ENCODE measurements at places on chromosomes 1 and 21. TPM values are rescaled to one million over a fixed set of nuclear protein-coding genes. Genes with fewer than 3 reads are reported as not detected.

DNA sequence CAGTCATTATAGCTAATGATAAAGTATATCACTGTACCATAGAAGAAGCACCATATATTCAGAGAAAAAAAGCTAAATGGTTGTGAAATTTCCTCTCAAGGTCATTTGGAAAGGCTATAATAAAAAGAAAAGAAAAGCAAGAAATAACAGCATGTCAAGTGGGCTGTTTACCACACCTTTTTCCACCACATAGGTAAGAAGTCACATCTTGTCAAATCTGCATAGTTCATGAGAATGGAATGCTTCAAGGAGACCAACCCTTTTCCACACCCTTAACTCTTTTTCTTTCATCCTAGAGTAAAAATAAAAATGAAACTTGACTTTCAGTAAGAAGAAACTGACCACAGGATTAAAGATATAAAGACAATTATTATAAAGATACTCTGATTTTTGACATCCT is 91.2 kb downstream of the ATP6V1G3 start:
- no peak for ATAC-seq

The OR6N1 gene
- total RNA-seq, result 0.81 TPM

The COL9A2 gene
- total RNA-seq, result 5.2 TPM

- no peak for ATAC-seq
These were observed 3.1 kb upstream of the SELENON start for GRCh38 chr1:25796811-25797458.

DNA sequence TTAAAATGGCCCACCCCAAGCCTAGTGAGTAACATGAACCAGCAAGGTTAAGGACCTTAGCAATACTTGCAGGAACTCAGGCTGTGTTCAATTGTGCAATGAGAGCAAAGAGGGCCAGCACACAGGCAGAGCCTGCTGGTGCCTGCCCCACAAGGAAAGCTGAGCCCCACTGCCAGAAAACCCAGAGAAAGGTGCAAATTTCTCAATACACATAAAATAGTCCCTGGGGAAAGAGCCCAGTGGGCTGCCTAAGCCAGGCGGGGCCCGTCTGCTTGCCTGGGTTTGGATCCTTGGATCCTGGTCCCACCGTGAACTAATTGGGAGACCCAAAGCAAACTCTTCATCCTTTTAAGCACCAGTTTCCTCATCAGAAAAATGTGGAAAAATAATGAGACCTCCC is 128.5 kb upstream of the CACNA1E start:
- no peak for ATAC-seq

DNA sequence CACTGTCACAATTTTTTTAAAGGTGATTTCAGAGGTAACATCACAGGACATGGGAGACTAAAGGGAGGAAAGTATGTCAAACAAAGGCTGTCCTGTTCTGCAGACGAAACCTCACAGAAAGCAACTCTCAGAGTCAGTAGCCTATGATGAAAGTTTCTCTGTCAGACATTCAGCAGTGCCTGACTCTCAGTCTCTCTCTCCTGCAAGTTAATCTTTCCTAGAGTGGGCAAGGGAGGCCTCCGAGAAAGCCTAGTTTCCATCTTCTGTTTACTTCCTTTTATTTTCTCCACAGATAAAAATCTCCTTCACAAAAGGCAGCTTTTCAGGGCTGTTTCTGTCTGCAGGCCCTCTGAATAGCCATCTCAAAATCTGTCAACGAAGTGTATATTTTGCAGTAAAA is 24.9 kb upstream of the FMO2 start:
- ATAC-seq, result no peak

DNA sequence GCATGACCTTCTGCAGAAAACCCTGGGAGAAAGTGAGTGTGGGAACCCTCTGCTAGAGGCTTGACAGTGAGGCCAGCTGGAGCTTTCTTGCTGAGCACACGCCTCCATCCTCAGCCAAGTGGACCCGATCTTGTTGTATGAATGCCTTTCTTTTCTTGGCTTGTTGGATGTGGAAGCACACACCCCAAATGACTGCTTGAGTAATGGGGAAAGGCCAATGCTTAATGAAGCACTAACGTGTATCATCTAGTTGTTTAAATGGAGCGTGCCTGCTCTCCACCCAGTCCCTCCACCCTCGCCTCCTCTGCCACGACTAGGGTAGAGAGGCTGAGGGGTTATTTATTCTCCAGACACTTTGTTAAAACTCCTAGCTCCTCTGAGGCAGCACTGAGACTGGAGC is 54.3 kb upstream of the IKBKE start:
- no peak for ATAC-seq

DNA sequence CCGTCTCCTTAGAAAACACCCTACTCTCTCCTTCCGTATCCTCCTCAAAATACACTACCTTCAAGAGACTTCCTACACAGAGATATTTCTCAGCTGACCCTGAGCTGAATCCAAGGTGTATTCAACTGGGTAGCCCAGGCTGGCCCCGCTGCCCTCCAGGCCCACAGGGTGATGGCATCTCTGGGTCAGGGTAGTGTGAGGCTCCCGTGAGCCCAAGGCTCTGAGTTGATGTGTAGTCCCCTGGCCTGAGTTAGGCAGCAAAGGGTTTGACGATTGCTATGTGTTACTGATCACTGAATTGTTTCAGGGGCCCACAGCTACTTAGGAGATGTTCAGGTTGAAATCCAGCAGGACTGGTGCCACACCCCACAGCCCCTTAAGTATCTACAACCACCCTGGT is 6.7 kb downstream of the INAVA start:
- no peak for ATAC-seq

DNA sequence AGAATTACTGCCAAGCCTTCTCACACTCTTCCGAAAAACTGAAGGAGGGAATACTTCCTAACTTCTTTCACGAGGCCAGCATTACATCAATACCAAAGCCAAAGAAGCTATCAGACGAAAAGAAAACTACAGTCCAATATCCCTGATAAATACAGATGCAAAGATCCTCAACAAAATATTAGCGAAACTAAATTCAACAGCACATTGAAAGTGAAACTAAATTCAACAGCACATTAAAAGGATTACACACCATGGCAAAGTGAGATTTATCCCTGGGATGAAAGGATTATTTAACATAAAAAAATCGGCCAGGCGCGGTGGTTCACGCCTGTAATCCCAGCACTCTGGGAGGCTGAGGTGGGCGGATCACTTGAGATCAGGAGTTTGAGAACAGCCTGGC is 176.8 kb downstream of the FAF1 start:
- no peak for ATAC-seq

The EPHB2 gene
- total RNA-seq, result 50.6 TPM

DNA sequence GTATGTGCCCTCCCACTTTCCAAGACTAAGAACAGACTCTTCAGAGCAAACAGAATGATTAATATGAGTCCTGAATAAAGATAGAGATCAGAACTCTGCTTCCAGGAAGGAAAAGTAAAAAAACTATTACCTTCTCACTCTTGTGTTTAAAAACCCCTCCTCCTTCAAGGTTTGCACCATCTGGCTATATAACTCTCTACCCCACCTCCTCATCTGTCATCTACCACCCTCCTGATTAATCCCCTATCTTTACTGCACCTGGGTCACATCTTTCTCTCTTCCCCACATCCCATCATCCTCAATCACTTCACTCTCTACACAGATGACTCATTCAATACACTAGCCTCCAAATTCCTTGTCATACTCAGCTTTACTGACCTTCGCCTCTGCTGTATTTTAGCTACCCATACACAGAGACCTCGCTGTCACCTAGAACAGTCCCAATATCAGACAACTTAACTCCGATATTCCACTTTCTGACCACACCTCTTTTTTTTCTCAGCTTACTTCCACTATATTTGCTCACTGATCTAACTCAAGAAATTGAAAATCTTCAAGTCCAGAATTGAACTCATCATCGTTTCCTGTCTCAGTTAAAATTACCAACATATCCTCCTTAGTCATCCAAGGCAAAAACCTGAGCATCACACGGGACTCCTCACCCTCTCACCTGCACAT is 3.7 kb downstream of the SCMH1 start:
- peak; percentile 37 for ATAC-seq

DNA sequence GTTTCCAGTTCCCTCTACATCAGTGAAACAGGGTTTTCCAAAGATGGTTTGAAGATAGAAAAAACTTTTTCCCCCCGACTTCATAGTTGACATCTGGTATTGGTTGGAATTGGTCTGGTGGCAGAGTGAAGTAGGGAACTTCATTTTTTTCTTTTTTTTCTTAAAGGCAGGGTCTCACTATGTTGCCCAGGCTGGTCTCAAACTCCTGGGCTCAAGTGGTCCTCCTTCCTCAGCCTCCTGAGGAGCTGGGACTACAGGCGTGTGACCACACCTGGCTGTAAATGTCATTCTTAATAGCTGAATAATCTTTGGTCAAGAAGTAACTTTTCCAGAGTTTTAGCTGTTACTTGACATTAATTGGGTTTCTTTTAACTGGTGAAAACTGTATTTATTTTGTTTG is 21.7 kb downstream of the ZBTB37 start:
- no peak for ATAC-seq

DNA sequence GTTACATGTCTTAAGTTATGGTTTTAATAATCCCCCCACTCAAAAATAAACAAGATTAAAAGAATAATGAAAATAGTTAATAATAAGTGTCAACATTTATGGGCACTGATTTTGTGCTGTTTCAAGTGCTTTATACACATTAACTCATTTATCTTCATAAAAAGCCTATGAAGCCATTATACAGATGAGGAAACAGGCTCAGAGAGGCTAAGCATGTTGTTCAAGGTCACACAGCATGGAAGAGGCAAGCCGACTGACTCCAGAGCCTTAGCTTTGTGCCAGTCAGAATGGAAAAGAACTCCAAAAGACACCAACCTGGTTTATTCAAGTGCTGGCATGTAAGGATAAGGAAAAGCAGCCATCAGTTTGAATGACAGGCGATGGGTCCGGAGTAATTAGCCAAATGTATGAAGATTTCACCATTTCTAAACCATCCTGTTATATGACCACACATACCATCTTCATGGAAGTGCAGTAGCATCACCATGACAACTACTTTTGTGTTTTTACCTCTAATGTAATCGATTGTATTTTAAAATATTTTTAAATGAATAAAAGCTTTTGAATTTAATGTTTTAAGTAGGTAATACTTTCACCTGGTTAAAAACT is 14.4 kb upstream of the ID3 start:
- no peak for ATAC-seq

DNA sequence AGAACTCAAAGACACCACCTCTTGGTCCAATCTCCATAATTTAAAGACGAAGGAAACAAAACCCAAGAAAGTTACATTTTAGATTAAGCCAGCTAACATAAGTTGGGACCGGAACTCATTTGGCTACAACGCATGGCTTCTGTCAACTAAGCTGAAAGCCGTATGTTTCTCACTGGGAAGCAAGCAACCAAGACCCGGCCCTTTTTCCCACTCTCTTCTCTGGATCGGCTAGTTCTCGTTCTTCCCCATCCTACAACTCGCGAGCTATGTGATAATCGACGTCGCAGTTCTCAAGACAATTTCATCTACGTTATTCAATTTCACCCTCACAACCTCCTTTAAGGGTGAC is 601 bp downstream of the CCT8 start:
- no peak for ATAC-seq

- ATAC-seq, result no peak
These were observed 1.4 kb downstream of the KRTAP10-7 start for GRCh38 chr21:44601596-44602462.

- no peak for ATAC-seq
These were observed 629 bp downstream of the RPS27 start for GRCh38 chr1:153991151-153991630.

GRCh38 chr1:29556657-29557056 is 320.3 kb downstream of the PTPRU start:
- ATAC-seq, result no peak

The UMODL1 gene
- 0.31 TPM for total RNA-seq

The EXTL1 gene
- total RNA-seq, result 1.8 TPM

DNA sequence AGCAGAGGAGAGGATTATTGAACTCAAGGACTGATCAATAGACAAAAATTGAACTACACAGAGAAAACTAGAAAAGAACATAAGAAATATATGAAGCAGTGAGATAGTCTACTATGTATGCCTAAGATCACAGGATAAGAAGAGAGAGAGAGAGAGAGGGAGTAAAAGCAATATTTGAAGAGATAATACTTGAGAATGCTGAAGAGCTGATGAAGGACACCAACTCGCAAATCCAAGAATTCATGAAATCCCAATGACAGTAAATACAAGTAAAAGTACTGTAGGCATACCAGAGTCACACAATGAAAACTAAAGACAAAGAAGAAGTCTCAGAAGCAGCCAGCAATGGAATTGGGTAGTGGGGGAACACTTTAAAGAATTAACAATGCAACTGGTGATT is 260.1 kb upstream of the SPAG17 start:
- ATAC-seq, result no peak

- peak; percentile 75 for ATAC-seq
These were observed 61.7 kb upstream of the GJA8 start for GRCh38 chr1:147840909-147841308.

The RPE65 gene
- total RNA-seq, result not detected

DNA sequence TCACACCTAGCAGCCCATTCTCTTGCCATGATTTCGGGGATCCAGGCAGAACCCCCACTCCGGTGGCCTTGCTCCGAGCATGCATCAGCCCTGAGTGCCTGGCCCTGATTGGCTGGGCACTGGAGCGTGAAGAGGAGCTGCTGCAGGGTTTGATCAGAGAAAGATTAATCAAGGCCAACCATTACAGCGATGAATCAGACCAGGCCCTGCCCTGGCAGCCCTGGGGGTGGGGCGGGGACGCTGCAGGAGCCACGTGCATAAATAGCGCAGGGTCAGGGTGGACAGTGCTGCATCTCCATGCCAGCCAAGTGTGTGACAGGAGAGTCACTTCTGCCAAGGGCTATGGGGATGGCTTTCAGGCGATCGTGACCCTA is 3.4 kb upstream of the FAM131C start:
- peak; percentile 45 for ATAC-seq

The ASCL5 gene
- total RNA-seq, result 0.31 TPM

All from motor neuron (in vitro differentiated cells).